Brain (organoid and tissue), 16 donors: ENCODE measurements at places on chromosomes 5 and 9.

GRCh38 chr5:3489239-3489843, 106.3 kb upstream of the IRX1 start:
- DNase-seq: peak; percentile 55

- DNase-seq: no peak
Measured at GRCh38 chr5:128287740-128288139, 204.2 kb downstream of the SLC12A2 start.

DNA sequence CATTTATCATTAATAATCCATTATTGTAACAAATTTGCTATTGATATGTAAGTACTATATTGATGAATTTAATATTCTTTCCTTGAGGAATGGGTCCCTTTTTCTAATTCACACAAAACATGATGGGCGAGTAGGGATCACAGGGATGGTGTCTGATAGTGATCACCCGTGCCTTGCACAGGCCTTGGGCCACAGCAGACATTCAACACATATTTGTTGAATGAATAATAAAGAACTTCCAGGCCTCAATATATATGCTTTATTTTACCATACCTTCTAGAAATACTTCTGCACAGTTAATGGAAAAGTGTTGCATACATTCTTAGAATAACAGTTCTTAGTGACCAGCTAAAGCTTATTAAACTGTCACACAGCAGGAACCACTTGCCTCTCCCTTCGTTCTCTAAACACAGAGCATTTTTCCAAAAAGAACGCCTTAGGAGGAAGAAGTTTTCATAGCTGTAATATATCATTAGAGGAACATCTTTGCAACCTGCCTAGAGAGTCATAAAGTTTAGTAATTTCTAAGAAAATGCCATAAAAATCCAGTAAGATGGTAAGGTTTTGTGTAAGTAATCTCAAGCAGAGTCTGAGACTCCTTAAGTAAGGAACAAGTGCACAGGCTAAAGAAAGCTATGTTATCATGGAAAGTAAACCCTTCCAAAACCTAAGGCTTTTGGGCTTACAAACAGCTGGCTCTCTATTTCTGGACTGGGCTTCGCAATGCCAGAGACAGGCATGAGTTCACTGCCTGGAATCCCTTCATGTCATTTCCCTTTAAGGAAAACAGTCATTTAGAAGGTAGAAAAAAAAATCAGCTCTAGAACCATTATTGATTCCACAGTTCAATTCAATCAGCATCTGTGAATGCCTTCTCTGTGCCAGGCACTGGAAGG, 17.7 kb downstream of the TTLL11 start:
- DNase-seq: no peak

- DNase-seq: no peak
Measured at GRCh38 chr5:126445502-126446174, 22.4 kb downstream of the GRAMD2B start.

GRCh38 chr9:33272061-33272460, 7.2 kb downstream of the CHMP5 start:
- no peak for DNase-seq

- no peak for DNase-seq
Measured at GRCh38 chr9:94140791-94141790, 56.8 kb downstream of the PTPDC1 start.

GRCh38 chr5:174799121-174799520, 74.7 kb downstream of the MSX2 start:
- DNase-seq: peak; percentile 47

GRCh38 chr5:11547730-11548129, 356.5 kb downstream of the CTNND2 start:
- no peak for DNase-seq

DNA sequence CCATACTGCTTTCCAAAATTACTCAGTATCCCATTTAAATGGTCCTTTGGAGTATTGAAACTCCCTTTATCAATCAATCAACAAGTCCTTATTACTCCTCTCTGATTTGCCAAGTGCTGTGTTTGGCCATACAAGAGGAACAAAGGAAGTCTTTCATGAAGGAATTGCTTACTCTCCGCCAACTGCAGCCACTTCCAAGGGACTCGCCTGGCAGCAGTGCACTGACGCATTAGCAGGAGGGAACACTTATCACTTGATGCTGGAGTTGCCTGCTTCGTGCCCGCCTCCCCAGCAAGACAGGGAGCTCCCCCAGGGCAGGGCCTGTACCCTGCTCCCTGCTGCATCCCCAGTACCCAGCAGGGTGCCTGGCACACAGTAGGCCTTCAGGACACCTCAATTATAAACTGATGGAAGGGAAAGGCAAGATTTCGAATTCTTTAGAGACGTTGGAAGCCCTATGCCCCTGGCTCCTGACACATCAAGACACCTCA, 97.9 kb downstream of the CRB2 start:
- peak; percentile 85 for DNase-seq

DNA sequence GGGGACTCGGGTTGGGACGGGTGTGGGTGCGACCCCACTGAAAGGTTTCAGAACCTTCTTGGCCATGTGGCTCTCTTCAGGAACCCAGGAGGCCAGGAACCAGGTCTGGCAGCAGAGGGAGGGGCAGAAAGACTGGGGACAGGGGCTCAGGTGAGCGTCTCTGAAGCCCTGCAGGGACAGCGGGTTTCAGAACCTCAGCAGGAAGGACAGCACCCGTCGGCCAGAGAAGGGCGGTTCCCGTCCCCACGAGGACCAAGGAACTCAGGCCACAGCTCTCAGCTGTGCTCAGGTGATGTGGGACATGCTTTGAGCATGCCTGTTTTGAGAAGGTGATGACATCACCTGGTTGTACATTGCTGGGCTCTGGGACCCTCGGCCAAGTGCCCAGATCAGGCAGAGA, 25.7 kb downstream of the SLC12A7 start:
- DNase-seq: no peak

GRCh38 chr9:79623799-79624721, 52.3 kb downstream of the TLE4 start:
- no peak for DNase-seq

- peak; percentile 27 for DNase-seq
Measured at GRCh38 chr9:109499631-109500410, 1.7 kb upstream of the PTPN3 start.

GRCh38 chr5:78964889-78965288, 20.2 kb downstream of the ARSB start:
- DNase-seq: peak; percentile 89

GRCh38 chr5:82421119-82421518, 143.0 kb upstream of the RPS23 start:
- no peak for DNase-seq

DNA sequence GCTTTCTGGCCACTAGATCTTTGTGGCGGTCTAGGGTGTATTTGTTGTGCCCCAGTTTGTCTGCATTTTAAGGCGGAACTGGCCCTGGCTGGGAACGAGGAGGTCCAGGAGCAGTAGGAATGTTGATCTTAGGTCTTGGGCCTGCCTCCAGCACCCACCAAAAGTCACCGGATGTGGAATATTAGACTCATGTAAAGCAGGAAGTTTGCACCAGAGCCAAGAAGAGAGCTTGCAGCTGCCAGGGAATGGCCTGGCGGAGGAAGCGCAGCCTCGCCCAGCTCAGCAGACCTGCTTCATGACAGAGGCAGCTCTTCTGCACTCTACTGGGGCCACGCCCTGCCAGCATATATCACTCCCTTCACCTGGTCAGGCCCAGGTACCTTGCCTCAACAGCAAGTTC, 3.3 kb downstream of the GPX3 start:
- no peak for DNase-seq

DNA sequence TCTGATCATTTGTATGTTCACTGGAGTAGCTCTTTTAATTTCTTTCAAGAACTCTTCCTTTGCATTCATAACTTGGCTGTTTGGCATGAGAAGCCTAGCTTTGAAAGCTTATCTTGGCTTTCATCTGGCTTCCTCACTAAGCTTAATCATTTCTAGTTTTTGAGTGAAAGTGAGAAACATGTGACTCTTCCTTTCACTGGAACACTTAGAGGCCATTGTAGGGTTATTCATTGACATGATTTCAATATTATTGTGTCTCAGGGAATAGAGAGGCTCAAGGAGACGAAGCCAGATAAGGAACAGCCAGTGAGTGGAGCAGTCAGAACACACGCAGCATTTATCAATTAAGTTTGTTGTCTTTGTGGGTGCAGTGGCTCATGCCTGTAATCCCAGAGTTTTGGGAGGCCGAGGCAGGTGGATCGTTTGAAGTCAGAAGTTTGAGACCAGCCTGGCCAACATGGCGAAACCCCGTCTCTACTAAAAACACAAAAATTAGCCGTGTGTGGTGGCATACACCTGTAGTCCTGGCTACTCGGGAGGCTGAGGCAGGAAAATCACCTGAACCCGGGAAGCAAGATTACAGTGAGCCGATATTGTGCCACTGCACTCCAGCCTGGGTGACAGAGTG, 98.3 kb downstream of the UGCG start:
- no peak for DNase-seq

DNA sequence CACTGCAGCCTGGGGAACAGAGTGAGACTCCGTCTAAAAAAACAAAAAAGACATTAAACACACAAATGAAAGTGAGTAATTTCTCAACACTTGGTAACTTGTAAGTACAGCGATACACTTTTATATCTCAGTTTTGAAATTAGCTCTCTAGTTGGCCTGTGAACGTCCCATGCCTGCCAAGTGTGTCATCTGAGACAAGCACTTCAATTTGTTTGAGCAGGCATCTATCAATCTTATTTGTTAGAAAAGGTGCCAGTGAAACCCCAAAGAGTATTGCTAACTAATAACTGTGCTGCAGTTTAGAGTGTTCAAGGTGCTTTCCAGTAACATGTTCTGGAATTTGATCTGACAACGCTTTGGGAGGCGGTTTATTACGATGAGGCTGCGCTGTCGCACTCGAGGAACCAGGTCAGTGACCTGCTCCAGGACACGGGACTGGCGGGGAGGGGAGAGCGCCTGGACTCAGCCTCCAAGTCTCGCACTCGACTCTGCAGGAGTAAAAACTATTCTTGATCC, 1.1 kb upstream of the SPIN1 start:
- peak; percentile 6 for DNase-seq

GRCh38 chr5:139752506-139753473, 42.8 kb upstream of the PSD2 start:
- DNase-seq: peak; percentile 50

GRCh38 chr9:123375469-123376132, 19.6 kb downstream of the CRB2 start:
- no peak for DNase-seq

GRCh38 chr9:5536684-5537083, 26.4 kb downstream of the PDCD1LG2 start:
- no peak for DNase-seq

GRCh38 chr9:78927099-78927940, 630.4 kb downstream of the PSAT1 start:
- peak; percentile 8 for DNase-seq

DNA sequence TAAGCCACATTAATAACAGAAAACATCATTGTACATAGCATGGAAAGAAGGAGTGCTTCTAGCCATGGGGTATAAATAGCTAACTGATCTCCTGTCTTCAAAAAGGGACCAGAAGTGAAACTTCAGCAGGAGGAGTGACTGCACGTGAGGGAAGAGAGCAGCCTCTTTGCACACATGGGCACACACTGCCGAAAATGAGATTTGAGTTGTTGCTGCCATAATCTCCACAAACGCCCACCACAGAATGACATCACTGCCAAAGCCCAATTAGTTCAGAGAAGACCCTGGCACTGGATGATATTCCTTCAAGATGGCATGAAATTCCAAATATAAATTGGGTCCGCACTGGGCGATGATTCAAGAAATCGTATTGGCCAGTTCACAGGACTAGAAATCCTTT, 238.9 kb upstream of the NR4A3 start:
- DNase-seq: peak; percentile 85

- DNase-seq: no peak
Measured at GRCh38 chr5:138935466-138935865, 60.3 kb upstream of the LRRTM2 start.

- DNase-seq: no peak
Measured at GRCh38 chr9:38670542-38671371, 49.2 kb downstream of the FAM240B start.

DNA sequence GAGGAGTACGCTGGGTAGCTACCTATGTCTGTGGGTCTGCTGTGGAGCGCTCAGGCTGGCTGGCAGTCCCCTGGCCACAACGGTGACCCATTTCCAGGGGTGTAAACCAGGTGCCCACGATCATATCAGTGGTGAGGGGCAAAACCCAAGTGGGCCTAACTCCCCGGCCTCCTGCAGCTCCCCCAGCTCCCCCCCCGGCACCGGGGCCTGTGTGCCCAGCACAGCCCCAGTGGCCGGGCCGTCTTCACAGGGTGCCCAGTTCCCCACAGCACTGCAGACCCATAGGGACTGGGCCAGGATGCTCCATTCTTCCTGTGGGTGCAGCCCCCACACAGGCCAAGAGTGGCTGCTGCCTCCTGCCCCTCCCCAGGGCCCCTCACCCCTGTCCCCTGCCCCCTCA, 958 bp upstream of the LCN8 start:
- no peak for DNase-seq

GRCh38 chr5:81241961-81242648, 9.0 kb downstream of the CKMT2 start:
- no peak for DNase-seq

DNA sequence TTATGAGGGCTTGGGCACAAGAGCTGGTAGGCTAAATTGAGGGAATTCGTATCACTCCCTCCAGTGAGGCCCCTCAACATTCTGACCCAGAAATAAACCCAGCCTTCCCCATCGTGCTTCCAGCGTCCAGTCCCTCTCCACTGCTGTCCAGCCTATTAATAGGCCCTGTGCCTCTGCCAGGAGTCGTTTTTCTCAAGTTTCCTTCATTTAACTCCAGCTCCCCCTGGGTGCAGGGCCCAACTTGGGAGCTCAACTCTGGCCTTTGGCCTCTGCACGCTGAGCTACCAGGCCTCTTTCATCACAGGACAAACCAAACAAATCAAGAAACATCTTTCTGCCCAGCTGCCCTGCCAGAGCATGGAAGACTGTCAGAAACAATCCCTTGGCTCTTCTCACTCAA, 10.0 kb downstream of the HBEGF start:
- DNase-seq: no peak

DNA sequence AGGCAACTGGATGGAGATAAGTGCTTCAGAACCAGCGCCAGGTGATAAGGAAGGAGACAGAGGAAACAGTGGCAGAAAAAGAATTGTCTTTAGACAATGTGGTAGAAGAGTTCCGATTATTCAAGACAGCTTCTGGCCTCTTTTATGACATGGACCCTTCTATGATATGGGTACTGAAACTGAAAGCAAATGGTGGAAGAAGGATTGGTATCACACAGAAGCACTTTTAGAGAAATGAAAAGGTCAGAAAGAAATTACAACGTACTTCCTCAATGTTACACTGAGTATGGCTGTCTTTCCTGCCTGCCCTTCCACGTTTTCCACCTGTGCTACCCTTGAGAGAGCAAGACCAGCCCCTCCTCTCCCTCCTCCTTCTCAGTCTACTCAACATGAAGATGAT, 959.3 kb downstream of the DNAH5 start:
- DNase-seq: no peak

DNA sequence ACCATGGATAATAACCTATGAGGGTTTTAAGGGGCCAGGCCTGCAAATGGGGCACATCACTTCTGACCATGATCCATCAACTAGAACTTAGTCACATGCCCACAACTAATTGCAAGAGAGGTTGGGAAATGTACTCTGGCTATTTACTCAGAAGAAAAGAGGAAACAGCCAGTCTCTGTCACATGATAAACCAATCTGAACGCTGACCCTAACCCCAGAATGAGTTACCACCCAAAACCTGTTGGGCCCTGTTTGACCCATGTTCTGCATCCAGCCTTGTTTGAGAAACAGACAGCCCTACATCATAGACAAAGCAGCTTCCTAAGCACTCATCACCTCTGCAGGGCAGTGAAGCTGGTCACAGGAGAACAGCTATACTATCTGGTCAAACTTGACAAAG, 5.8 kb downstream of the MACROH2A1 start:
- DNase-seq: no peak

GRCh38 chr5:170486371-170486770, 17.4 kb upstream of the KCNIP1 start:
- DNase-seq: peak; percentile 74
